ENCODE measurements at places on chromosomes 12 and 14. TPM values are rescaled to one million over a fixed set of nuclear protein-coding genes. Genes with fewer than 3 reads are reported as not detected.
A peak's percentile ranks its signal among the peaks of the same experiment; 100 is the strongest.

Gene HOXC12
- not detected for total RNA-seq

Gene TCL1B
- total RNA-seq: not detected

Gene GLT8D2
- 5.4 TPM for total RNA-seq

Gene STAC3
- 5.4 TPM for total RNA-seq

Gene SMIM41
- total RNA-seq: not detected

DNA sequence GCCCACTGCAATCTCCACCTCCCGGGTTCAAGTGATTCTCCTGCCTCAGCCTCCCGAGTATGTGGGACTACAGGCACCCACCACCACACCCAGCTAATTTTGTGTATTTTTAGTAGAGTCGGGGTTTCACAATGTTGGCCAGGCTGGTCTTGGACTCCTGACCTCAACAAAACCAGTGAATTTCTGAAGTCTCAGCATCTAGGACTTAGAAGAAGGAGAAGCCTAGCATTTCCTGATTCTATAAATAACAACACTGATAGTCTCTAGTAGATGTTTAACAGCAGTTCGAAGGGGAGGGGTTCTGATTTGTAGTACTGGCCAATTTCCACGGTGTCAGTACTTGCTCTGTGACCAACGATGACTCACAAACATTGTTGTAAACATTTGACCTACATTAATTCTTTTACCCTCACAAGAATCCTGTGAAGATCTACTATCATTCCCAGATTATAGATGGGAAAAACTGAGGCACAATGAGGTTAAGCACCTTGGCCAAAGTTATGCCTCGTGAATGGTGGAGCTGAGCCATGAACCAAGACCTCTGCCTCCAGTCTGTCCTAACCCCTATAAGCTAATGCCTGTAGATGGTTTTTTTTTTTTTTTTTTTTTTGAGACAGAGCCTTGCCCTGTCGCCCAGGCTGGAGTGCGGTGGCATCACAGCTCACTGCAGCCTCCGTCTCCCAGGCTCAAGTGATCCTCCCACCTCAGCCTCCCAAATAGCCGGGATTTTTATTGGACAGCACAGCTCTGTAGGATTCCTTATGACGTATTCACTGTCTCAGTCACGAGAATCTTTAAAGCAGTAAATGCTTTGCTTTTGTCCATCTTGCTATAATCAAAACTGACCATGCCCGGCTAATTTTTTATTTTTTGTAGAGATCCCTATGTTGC lies 5.2 kb downstream of the P2RX4 start:
- no peak for DNase-seq

GRCh38 chr14:24993631-24994030 lies 56.3 kb downstream of the STXBP6 start:
- peak; percentile 11 for DNase-seq

GRCh38 chr14:24298892-24299254 lies 707 bp downstream of the DHRS1 start:
- DNase-seq: no peak

DNA sequence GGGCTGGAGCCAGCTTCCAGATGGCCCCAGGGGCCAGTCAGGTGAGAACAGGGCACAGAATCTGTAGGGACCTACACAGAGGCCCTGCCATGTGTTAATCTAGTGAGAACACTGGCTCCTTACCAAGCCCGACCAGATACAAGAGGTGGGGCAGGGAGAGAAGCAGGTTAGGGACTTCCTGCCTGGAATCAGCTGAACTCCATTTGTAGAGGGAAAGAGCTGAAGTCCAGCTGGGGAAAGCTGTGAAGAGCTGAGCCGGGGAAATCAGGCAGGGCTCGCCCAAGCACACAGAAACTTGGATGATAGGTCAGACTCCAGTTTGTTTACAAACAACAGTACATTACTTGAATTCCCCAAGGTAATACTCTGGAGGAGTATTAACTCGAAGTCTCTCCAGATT lies 46.7 kb downstream of the PTGER2 start:
- DNase-seq: no peak

GRCh38 chr12:50581226-50582184 lies 76.7 kb downstream of the DIP2B start:
- no peak for DNase-seq

DNA sequence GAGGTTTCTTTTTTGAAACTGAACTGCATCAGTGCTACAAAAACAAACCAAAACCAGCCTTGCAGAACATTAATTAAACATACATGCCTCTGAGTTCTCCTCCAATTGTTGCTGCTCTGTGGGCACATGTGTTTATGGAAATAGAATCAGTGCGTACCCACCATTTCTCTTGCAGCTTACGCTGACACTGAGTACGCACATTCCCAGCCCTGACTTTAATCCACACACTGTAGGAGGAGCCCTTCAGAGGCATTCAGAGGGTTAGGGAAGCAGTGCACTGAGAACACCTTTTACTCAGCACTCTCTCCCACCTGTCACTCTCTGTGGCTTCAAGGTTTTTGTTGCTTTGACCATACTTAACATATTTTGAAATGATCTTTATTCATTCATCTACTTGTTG lies 250.5 kb upstream of the PWP1 start:
- DNase-seq: no peak

- DNase-seq: no peak
These were observed 276.9 kb upstream of the E2F7 start for GRCh38 chr12:77342253-77342652.

- no peak for DNase-seq
These were observed 7.8 kb upstream of the KRT72 start for GRCh38 chr12:52608826-52609630.

DNA sequence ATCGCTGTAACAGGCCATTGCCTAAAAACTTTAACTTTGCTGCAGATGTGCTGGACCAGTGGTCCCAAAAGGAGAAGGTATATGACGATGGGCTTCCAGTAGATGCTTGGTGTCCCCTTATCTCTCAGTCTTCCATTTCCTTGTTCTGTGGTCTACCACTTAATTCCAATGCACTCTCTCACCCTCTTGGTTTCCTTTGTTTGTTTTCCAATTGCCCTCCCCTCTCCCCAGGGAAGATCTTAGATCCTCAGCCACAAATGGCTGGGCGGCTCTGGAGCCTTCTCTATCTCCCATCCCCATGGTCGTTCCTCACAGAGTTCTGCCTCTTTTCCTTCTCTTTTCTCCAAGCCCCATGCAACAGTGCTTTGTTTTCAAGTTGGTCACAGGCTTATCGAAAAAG lies 584 bp downstream of the ACSM4 start:
- DNase-seq: no peak

- no peak for DNase-seq
These were observed 199.5 kb downstream of the ANO6 start for GRCh38 chr12:45415393-45415817.

- no peak for DNase-seq
These were observed 20.2 kb upstream of the DUSP16 start for GRCh38 chr12:12582895-12583303.

Data from dorsolateral prefrontal cortex (tissue), 122 donors.